Keratinocyte (primary cell): ENCODE measurements at places on chromosomes 2 and 18. TPM values are rescaled to one million over a fixed set of nuclear protein-coding genes. Genes with fewer than 3 reads are reported as not detected.

Gene MROH2A
- polyA plus RNA-seq = 0.17 to 0.37 TPM (median 0.33 TPM) in 3 replicates

Gene DSG1
- polyA plus RNA-seq = 9.8 to 68.0 TPM (median 27.6 TPM) in 3 replicates

Gene IHH
- not detected in 3 replicates for polyA plus RNA-seq

Gene FOXD4L1
- 0.05 to 0.09 TPM (median 0.08 TPM) in 3 replicates for polyA plus RNA-seq

Gene LINC00305
- not detected in 3 replicates for polyA plus RNA-seq

Gene SLC38A11
- polyA plus RNA-seq = not detected in 3 replicates

Gene NYAP2
- polyA plus RNA-seq = not detected in 3 replicates

Gene VWC2L
- not detected in 3 replicates for polyA plus RNA-seq

Gene RGPD4
- 0.01 to 0.03 TPM in 2 of 3 replicates, not detected in the other for polyA plus RNA-seq

Gene UPP2
- not detected in 3 replicates for polyA plus RNA-seq

Gene COPS7B
- polyA plus RNA-seq = 45.9 to 62.2 TPM (median 53.3 TPM) in 3 replicates
